ENCODE measurements at places on chromosomes 6 and 20. TPM values are rescaled to one million over a fixed set of nuclear protein-coding genes. Genes with fewer than 3 reads are reported as not detected.

- peak; percentile 49 for DNase-seq
Observed at GRCh38 chr6:38279423-38279822, 360.3 kb downstream of the BTBD9 start.

GRCh38 chr20:36544134-36545018 is 3.1 kb downstream of the MYL9 start:
- DNase-seq = no peak

DNA sequence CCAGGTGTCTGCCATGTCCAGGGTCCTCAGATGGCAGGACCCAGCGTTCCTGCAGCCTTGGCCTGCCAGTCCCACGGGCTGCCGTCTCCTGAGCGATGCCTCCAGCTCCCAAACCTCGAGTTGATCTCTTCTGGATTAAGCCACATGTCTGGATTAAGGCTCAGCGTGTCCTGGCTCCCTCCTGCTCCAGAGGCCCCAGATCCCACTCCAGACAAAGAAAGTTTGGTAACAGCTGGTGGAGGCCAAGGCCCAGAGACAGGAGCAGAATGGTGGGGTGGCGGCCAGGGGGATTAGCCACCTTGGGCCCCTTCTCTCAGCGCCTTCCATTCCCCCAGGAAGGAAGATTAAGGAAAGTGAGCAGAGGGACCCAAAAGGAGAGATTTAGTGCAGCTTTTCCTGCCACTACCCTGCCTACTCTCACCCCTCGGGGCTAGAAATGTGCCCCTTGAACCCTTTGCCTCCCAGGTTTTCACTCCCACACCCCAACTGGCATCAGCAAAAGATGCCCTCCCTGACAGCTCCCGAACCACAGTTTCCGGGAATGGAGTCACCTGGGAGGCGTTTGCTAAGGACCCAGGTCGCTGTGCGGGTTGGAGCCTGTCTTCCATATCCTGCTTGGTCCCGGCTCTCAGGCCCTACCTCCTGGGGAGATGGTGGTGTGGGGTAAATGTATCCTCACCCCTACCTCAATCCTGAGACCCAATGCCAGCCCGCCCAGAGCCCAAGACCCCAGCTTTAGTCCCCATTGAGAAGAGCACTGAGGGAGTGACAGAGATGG is 6.9 kb downstream of the SPDEF start:
- no peak for DNase-seq

DEFB132 gene
- polyA plus RNA-seq = not detected

GRCh38 chr20:56212091-56212490 is 36.4 kb upstream of the MC3R start:
- no peak for DNase-seq

ENPP5 gene
- not detected for polyA plus RNA-seq

ZSCAN23 gene
- polyA plus RNA-seq = 2.0 TPM

DNA sequence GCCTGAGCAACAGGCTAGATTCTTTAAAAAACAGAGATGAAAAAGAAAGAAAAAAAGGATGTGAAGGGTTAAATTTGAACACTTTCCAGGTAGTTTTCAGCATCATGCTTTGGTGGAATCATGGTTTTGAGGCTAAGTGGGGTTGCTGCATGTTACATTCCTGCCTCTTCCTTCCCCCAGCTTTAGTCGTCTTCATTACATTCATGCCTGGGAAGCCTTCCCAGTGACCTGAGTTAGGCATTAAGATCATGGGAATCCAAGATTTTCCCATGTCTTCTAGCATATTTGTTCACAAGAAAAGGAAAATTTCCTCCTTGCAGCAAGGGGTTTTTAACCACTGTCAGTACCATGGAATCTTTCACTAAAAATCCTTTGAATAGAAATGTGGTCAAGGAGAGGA is 12.0 kb downstream of the TPX2 start:
- DNase-seq = no peak

- DNase-seq = no peak
Observed at GRCh38 chr20:52494244-52494643, 302.7 kb upstream of the ZFP64 start.

RAB23 gene
- polyA plus RNA-seq = 6.6 TPM

DNA sequence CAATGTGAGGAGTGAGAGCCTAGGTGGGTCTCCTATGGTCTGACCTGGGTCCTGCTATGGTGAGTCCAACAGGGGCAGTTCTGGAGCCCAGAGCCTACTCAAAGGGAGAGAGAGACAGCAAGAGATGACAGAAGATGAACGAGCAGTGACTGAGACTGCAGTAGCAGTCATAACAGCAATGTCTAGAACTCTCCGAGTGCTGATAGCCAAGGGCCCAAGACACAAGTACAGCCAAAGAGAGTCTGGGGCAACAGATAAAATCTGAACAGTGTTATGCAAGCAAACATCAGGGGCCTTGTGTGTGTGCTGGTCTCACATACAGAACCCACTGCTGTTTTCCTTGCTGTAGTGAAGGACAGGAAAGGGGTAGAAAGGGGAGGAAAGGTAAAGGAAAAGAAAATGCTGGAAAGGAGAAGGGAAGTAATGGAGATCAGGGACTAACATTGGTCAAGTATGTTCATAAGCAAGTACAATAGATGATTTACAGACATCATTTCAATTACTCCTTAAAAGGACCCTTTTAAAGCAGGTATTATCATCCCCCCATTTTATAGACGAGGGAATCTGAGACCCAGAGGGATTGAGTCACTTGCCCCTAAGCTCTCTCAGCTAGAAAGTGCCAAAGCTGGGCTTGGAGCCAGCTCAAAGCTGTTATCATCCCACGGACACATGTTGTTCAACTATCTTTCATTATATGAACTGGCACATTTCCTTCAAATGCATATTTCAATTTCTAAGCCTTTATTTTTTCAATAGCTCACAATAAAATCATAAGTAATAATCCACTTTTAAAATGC is 182.3 kb upstream of the RAB32 start:
- DNase-seq = peak; percentile 14

EBF4 gene
- polyA plus RNA-seq = 15.9 TPM

GRCh38 chr6:168171673-168172353 is 92.8 kb upstream of the FRMD1 start:
- DNase-seq = no peak

- DNase-seq = no peak
Observed at GRCh38 chr6:160775792-160776580, 73.9 kb downstream of the PLG start.

GRCh38 chr6:79468116-79468515 is 69.1 kb downstream of the LCA5 start:
- no peak for DNase-seq

GRCh38 chr6:32868257-32868788 is 14.3 kb downstream of the PSMB9 start:
- DNase-seq = peak; percentile 58

ABHD16B gene
- polyA plus RNA-seq = not detected

Data from SK-N-SH (cell line).